Activated naive CD4-positive, alpha-beta T cell treated with anti-CD3 and anti-CD28 coated beads, Interleukin-2, amount 50 U/mL, for 16 hours (primary cell): ENCODE measurements at places on chromosomes 4 and X.

- no peak for DNase-seq
Observed at GRCh38 chr4:140789759-140790158, 33.6 kb upstream of the TBC1D9 start.

- no peak for DNase-seq
Observed at GRCh38 chr4:127601029-127601428, 31.7 kb upstream of the INTU start.

DNA sequence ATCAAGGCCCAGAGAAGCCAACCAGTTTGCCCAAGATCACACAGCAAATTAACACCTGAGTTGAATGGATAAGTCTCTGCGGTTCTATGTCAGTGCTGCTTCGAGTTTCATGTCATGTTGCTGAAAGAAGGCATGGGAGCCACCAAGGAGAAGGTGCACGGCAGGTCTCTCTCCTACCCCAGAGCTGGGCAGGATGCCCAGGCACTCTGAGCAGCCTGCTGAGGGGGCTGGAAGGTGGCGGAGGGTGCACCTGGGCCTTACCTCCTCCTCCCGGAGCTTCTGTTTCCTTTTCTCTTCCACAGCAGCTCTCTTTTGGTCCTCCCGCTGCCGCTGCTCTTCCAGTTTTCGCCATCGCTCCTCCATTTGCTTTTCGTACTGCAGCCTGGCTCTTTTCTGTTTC is 53.6 kb downstream of the MAP7D2 start:
- no peak for DNase-seq

GRCh38 chr4:183008492-183008891 is 90.6 kb upstream of the WWC2 start:
- no peak for DNase-seq

GRCh38 chr4:154511981-154512380 is 20.4 kb upstream of the DCHS2 start:
- DNase-seq, result no peak

DNA sequence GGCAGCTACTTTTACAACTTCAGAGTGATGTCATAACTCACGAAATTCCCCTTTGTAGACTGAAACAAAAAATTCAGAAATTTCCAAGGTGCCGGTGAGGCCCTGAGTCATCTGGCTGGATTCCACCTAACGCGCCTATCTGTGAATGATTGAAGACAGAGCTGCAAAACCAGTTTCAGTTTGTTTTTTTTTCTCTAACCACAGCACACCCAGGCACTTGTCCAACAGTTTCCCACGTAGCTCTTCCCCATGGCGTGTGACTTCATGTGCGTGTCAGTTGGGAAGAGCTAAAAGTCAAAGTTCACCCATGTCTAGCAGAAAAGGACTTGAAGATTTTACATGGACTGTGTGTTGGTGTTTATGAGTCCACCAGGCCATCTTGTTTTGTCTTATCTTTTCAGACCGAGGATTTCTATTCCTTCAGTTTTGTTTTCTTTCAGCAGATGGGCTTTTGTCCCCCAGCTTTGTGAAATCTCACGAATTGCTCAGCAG is 16.4 kb downstream of the TCEANC start:
- peak; percentile 65 for DNase-seq

- DNase-seq, result no peak
Observed at GRCh38 chr4:37754410-37755185, 68.4 kb upstream of the RELL1 start.
